ENCODE measurements at places on chromosomes 5 and 9.

GRCh38 chr5:65811885-65812284 lies 89.9 kb downstream of the NLN start:
- DNase-seq = no peak

- no peak for DNase-seq
These were observed 7.8 kb upstream of the MRNIP start for GRCh38 chr5:179866241-179867078.

GRCh38 chr9:132007371-132008025 lies 72.2 kb downstream of the MED27 start:
- no peak for DNase-seq

DNA sequence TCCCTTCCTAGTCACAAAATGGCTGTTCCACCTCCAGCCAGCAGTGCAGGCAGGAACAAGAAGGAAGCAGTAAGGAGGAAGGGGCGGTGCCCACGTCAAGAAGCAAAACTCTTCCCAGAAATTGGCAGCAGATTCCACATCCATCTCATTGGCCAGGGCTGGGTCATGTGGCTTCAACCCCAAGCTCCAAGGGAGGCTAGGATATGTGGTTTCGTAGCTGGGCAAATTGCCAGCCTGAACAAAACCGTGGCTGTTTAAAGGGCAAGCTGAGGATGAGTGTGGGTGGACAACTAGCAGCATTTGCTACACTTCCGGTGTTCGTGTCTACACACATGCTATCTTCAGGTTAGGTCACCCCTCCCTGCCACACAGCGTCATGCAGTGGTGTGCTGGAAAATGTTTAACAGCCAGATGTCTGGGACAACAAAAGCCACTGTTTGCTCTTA lies 92.1 kb upstream of the MAP1B start:
- DNase-seq = no peak

DNA sequence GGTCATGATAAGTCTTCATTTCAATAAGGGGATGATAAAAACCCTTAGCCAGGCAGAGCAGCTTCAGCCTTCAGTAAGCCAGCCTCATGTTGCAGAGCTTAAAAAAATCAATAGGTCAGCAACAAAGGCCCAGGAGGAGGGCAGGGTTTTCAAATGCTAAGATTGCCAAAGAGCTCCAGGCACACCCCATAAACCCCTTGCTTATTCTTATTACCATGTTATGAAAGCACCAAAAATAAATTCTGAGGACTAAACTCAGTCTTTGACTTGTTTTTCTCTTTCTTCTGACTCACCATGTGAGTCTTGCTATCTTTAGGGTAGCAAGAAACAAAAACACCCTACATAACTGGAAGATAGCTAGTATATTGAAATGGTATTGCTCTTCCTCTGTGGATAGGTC lies 317.1 kb downstream of the KCTD16 start:
- DNase-seq = no peak

- no peak for DNase-seq
These were observed 2.3 kb downstream of the TNFSF8 start for GRCh38 chr9:114928136-114928535.

- DNase-seq = no peak
These were observed 155.4 kb upstream of the MAP3K1 start for GRCh38 chr5:56659971-56660370.

DNA sequence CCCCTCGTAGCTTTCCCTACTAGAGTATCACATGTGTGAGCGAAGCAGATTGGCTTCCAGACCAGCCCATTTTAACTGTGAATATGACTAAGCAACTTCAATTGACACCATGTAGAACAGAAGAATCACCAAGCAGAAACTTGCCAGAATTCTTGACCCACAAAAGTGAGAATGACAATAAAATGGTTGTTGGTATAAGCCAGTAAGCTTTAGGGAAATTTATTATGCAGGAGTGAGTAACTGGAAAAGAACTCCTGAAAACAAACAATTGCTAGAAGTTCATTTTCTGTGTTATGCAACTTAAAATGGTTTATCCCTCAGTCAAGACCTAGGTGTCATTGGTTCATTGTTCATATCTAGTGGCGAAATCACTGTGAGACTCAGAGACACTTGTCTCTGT lies 303.1 kb downstream of the DMRT2 start:
- no peak for DNase-seq

DNA sequence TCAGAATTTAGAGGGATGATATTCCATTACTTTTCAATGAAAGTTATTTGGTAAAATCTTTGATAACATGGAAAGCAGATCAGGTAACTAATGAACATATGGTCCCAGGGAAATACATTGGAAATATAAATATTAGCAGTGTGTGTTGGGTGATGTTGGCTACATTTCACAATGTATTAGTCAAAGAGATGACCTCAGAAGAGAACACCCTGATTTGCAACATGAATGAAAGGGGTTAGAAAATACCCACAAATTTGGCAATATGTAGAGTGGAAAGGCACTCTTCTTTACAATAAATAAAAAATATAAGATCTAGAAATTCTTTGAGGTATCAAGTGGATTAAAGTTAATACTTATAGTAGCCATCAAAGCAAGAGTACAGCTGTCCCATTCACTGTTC lies 606.7 kb downstream of the PSAT1 start:
- DNase-seq = no peak

- DNase-seq = no peak
These were observed 234.2 kb upstream of the RFX3 start for GRCh38 chr9:3760031-3760430.

DNA sequence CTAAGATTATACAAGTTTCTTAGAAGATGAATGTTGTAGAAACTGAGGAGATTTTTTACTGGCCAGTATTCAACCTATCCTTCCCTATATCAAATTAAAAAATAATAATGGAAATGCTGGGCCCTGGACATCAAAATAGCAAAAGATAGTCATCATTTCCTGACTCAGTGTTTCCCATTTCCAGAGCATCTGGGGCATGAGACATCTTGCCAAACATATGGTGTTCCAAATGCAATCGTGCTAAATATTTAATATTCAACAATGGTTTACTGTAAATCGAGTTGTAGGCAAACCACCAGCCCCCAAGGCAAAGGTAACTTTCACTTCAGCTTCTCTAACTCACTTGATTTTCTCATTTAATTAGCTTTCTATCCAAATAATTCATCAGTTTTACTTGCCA lies 152.9 kb downstream of the FRMD3 start:
- DNase-seq = no peak

DNA sequence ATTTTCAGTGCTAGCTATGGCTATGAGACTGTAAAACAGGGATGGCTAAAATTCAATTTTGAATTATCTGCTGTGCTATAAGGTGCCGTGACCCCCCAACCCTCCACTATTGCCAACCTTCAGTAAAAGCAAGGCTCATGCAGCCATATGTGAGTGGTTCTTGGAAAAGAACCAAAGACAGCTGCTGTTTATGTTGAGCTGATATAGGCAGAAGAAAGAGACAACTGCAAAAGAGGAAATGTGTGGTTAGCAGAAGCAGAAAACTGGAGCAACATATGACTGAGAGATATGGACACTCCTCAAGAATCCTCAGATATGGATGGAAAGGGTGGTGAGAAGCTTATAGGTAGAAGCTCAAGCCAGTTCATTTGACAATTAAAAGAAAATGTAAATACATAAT lies 200.3 kb downstream of the TLE1 start:
- no peak for DNase-seq

GRCh38 chr5:160352308-160352707 lies 18.1 kb downstream of the C1QTNF2 start:
- no peak for DNase-seq

DNA sequence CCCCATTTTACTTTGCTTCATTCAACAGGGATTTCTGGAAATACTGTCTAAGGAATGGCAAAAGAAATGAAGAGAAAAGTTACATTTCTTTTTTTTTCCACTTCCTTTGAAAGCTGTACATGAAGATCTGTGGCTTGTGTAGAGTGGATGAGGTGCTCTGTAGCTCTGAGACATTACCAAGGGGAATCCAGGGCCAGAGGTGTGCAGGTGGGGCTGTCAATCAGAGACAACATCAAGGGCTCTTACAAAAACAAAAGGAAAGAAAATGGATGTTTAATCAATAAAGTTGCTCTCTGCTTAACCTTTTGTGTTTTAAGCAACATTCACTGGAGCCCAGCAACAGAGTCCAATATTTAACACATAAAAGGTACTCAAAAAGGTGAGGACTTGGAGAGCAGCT lies 391.1 kb downstream of the TMEM38B start:
- no peak for DNase-seq

All from stimulated activated CD4-positive, alpha-beta T cell treated with anti-CD3 and anti-CD28 coated beads, Interleukin-1b, Interleukin-23, amount 100 ng/mL, for 1 hour (primary cell).